Hepatic stellate cell (primary cell): ENCODE measurements at places on chromosomes 12 and 14.

GRCh38 chr14:103135333-103136260, 12.3 kb downstream of the TNFAIP2 start:
- no peak for DNase-seq

DNA sequence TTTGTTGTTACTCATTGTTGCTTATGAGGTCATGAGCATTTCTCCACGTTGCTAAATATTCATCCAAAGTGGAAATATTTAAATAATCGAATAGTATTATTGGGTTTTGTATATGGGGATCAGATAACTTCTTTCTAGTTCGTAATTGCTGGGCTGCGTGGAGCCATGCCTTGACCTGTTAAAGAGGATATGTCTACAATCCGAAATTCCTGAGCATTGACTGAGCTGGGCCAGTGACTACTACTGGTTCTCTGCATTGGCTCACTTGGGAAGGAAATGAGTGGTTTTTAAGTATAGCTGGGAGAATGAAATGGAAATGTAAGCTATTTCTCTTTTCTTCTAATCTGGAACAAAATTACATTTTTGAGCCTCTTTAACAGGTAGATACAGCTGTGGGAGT, 163.2 kb downstream of the RPL10L start:
- DNase-seq, result no peak

DNA sequence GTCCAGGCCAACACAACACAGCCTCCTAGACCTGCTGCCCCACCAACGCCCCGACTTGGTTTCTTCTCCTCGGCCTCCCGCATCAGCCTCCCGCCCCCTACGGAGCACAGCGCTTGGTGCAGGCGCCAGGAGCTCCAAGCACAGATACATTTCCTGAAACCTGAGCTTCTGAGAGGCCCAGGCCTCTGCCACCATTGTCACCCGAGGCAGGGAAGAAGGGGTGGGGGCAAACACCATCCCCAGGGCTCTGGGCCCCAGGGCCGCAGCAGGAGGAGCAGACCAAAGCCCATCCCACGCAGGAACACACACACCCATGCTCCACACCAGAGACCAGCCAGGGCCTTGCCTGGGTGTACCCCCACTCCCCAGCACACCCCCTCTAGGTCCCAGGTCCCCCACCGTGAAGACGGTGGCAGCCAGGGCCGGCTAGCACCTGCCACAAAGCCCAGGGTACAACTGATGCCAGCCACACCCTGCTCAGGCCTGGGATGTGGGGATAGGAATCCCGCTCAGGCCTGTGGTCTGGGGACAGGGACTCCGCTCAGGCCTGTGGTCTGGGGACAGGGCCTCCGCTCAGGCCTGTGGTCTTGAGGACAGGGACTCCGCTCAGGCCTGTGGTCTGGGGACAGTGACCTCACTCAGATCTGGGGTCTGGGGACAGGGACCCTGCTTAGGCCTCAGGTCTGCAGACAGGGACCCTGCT, 5.4 kb downstream of the JAG2 start:
- DNase-seq, result no peak

DNA sequence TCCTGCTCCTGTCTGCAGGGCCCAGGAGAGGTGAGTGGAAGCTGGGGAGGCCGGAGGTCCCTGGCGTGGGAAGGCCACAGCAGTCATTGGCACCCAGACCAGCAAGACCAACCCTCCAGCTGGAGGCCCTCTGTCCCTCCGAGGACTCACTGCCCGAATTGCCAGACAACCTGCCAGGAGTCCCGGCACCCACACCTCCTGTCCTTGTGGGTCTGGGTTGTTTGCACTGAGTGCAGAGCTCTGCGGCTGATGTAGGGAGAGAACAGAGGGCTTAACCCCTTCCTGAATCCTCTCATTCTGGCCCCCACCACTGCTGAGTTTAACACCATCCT, 204.9 kb downstream of the KIF26A start:
- DNase-seq, result no peak

DNA sequence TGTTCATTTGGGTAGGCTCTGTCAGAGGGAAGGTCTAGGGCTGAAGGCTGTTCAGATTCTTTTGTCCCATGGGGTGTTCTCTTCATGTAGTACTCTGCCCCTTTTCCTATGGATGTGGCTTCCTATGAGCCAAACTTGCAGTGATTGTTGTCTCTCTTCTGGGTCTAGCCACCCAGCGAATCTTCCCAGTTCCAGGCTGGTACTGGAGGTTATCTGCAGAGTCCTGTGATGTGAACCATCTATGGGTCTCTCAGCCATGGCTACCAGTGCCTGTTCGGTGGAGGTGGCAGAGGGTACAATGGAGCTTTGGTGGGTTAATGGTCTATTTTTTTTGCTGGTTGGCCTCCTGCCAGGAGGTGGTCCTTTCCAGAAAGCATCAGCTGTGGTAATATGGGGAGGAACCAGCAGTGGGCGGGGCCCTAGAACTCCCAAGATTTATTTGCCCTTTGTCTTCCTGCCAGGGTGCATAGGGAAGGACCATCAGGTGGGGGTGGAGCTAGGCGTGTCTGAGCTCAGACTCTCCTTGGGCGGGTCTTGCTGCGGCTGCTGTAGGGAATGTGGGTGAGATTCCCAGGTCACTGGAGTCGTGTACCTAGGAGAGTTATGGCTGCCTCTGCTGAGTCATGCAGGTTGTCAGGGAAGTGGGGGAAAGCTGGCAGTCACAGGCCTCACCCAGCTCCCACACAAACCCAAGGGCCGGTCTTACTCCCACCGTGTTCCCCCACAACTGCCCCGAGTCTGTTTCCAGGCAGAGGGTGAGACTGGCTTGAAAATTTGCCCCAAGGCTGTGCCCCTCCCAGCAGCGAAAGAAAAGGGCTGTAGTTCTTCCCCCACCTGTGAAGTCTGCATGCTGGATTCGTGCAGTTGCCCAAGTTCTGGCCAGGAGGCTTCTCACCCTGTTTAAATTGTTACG, 17.5 kb downstream of the MTRFR start:
- DNase-seq, result no peak

DNA sequence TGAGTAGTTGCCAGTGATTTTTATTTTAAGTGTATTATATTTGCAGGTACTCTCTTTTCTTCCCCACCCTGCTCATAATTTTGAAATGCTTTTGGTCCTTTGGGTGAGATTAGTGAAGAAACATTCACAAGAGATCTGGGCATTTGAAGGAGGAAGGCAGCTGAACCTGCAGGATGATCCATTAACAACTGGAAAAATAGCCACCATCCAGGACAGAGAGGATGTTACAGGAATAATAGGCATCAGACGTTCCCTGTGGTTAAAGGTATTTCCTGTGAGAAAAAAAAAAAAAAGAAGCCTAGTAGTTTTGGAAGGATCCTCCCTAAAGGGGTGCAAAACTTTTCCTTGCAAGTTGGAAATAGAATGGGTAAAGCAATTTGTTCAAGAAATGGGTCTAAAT, 145.3 kb downstream of the SLC38A4 start:
- no peak for DNase-seq

DNA sequence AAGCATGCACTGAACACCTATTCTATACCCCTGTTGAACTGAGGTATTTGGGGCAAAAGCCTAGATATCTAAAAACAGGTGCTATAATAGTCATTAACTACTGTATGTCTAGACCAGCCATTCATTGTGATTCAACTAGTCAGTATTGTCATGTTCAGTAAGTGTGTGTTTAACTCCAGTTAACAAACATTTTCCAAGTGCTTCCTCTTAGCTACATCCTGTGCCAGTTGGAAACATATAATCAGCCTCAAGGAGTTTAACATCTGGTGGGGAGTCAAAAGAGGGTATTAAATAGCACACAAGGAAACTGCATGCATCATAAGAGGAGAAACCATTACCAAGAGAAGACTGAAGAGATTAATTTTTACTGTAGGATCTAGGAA, 20.4 kb downstream of the TMTC1 start:
- DNase-seq, result no peak
